ENCODE measurements at places on chromosomes 2 and 18. TPM values are rescaled to one million over a fixed set of nuclear protein-coding genes. Genes with fewer than 3 reads are reported as not detected.

DNA sequence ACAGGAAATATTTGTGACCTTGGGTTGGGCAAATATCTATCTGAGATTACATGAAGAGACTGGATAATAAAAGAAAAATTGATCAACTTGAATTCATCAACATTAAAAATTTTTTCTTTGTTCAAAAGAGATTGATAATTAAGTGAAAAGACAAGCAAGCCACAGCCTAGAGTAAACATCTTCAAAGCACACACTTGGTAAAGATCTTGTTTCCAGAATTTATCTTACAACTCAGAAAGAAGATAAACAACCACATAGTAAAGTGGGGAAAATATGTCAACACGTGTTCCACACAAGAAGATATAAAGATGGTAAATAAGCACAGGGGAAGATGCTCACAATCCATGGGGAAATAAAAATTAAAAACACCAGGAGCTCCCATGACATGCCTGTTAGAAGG lies 195.9 kb downstream of the SOX11 start:
- no peak for DNase-seq

The RFTN2 gene
- 9.0 TPM for total RNA-seq

DNA sequence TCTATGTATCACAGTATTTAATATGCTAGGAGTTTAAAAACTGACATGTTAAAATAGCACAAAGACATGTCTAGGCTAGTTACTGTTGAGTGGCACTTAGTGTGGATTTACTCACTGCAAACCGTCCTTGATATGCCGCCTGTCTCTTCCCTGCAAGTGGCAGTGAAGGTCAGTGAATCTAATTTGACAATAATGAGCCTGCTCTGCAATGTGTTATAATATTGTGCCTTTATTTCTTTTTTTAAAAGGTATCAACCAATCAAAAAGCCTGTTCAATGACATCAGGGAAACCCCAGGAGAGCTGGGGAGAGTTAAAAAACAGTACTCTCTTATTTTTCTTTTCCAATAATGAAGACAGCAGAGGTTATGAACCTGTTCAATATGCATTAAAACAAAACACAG lies 384.1 kb downstream of the ERBB4 start:
- no peak for DNase-seq

DNA sequence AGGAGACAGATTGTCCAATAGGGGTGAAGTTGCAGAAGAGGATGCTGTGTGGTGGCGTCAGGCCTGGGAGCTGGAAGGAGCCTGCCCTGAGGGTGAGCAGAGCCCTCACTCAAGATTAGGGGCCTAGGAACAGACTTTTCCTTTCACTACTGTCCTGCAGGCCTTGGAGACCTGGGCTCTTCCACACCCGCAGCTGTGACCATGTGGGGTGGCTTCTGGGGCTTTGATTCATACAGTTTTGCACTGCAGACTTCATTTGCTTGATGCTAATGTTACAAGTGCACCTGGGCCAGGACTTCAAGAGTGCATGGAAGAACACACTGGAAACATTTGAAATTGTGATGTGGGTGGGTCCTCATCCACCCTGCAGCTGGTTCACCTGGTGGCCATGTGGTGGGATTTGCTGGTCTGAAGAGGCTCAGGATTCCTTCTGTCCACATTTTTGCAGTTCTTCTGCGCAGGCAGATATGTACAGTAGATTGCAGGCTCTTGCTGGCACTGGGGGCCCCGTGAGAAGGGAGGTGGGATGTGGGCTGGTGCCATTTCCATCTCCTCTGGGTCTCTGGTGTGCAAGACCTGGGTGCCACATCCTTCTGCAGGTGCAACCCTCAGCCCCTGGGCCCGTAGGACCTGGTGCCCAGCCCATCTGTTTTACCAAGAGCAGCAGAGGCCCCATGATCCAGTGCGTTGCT lies 9.9 kb downstream of the GLI2 start:
- no peak for DNase-seq

- peak; percentile 85 for DNase-seq
Measured at GRCh38 chr18:48409591-48410094, 460 bp upstream of the ZBTB7C start.

The ALPG gene
- not detected for total RNA-seq

- DNase-seq = no peak
Measured at GRCh38 chr2:165990846-165991245, 37.3 kb upstream of the TTC21B start.

- DNase-seq = no peak
Measured at GRCh38 chr2:10048501-10049171, 5.3 kb downstream of the KLF11 start.

The PTCD3 gene
- 93.2 TPM for total RNA-seq

GRCh38 chr2:168722592-168722991 lies 79.8 kb upstream of the NOSTRIN start:
- DNase-seq = peak; percentile 49

The HSPE1 gene
- 113 TPM for total RNA-seq

The CNRIP1 gene
- total RNA-seq = 16.3 TPM

The RBBP8 gene
- total RNA-seq = 11.9 TPM

GRCh38 chr2:205660521-205661124 lies 21.7 kb upstream of the NRP2 start:
- DNase-seq = no peak

The ADD2 gene
- 0.69 TPM for total RNA-seq

DNA sequence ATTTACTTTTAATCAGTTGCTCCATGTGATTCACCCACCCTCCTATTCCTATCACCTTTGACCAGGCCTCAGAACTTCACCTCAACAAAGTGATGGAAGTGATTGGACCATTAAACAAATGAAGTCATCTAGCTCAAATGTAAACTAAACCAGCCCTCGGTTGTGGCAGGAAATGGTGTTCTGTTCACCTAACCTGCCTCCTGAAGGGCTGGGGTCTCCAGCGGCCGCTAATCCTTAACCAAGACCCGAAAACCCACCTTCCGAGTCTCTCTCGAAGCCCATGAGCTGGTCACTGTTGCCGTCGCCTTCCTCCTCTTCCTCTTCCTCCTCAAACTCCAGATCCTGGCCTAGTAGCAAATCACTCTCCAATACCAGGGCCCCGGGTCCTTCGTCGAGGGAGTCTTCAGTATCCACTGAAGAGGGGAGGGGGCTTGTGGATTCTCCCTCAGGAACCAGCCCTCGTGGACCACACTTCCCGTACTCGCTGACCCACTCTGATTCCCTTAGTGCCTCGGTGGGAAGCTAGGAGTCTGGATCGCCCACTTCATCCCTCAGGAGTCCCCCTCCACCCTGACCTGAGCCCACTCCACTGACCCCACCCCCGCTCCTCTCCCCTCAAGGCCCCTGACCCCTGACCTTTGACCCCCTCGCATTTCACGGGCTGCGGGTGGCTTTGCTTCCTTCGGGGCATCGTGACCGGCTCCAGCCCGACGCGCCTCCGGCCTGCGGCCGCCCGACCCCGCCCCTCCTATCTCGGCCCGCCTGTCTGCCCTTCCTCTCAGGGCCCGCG lies 503 bp downstream of the ZNF513 start:
- peak; percentile 85 for DNase-seq

DNA sequence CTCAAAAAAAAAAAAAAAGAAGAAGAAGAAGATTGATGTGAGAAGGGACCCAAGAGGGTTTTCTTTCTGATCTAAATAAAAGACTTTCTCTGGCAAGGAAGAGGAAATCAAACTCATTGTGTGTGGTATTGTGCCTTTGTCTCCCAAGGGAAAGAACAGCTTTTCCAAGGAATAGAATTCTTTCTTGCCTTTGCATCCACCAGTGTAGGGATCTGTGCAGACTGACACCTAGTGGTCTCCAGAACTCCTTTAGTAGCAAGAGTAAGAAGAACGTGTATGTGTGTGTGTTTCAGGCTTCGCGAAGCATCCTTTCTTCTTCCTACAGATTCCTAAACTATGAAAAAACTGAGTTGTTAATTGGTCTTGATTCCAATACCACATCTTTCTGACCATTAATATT lies 33.5 kb upstream of the CRIM1 start:
- DNase-seq = no peak

DNA sequence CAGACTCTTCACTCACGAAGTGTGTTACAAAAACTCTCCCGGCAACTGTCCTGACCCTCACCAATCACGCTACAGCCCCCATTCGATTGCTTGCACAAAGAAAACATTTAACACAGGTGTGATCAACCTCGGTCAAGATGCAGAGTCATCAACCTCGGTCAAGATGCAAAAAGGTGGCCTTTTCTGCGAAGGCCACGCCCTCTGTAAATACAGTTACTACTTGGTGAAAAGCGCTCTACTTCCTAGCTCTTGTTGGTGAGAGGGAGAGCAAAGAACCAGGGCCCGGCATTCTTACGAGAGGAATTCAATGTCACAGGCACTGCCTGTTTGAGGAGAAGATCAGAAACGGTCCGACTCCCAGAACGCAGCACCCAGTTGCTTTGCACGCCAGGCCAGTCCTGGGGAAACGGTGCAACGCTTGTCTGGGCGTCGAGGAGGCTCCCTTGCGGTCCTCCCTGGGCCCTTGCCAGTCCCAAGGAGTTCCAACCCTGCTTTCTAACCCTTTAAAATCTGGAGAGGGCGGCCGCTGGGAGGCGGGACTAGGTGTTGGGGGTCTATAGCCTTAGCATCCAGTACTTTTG lies 1.9 kb downstream of the PIEZO2 start:
- no peak for DNase-seq

The MFSD2B gene
- 0.61 TPM for total RNA-seq

GRCh38 chr2:20796374-20796791 lies 26.5 kb downstream of the LDAH start:
- peak; percentile 67 for DNase-seq

DNA sequence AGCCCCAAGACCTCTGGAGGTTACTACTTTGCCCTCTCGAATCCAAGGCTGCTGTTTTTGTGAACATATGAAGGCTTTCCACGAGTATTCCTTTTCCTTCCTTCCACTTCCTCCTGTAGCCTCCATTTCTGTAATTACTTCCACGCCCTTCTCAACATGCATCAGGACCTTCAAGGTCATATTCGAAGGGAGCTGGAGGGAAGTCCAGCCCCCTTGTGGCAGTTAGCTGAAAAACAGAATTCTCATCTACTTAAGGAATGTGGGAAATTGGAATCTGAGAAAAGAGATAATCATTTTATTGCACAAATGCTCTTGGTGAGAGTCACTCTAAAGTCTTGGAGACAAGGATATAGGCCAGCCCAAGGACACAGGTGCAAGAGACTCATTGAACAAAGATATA lies 1000.2 kb downstream of the TDRD15 start:
- no peak for DNase-seq

The NEURL3 gene
- total RNA-seq = not detected

GRCh38 chr2:150695451-150696135 lies 208.1 kb upstream of the RND3 start:
- DNase-seq = no peak

The SERPINB10 gene
- total RNA-seq = not detected

The TEKT4 gene
- total RNA-seq = not detected

- DNase-seq = no peak
Measured at GRCh38 chr2:53903011-53903410, 43.2 kb upstream of the GPR75 start.

The CFAP65 gene
- not detected for total RNA-seq

GRCh38 chr2:203949228-203949627 lies 12.7 kb downstream of the ICOS start:
- DNase-seq = no peak

- no peak for DNase-seq
Measured at GRCh38 chr2:68770271-68771111, 35.9 kb downstream of the ARHGAP25 start.

The CD226 gene
- total RNA-seq = 2.3 TPM

DNA sequence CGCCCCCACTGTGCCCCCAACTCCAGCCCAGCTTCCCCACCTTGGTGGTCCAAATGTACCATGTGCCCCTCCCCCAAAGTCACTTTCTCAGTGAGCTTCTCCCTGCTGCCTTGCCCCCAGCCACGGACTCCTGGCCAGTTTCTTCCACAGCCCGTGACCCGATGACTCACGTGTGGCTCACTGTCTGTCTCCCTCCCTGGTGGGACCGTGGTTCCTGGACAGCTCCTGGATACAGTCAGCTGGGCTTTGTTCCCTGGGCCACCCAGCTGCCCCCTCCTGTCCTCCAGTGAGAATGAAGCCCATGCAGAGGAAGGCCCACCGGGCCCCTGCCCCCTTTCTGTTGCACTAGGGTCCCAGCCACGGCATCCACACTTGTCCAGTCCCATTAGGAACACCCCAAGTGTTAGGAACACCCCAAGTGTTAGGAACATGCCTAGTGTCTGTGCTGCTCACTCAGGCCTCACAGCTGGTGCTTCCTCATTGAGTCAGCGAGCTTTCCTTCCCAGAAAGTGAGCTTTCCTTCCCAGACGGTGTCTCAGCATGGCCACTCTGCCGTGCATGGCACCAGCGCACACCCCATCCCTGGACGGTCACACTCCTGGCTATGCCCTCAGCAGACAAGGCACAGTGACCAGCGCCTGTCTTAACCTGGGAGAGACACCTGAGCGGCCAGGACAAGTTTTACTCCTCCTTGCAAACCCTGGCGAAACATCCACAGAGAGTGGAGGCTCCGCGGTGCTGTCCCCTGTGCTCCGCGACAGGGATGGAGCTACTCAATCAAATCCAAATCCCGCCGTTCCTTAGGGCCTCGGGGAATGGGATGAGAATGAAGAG lies 44.8 kb upstream of the CTDP1 start:
- DNase-seq = no peak

DNA sequence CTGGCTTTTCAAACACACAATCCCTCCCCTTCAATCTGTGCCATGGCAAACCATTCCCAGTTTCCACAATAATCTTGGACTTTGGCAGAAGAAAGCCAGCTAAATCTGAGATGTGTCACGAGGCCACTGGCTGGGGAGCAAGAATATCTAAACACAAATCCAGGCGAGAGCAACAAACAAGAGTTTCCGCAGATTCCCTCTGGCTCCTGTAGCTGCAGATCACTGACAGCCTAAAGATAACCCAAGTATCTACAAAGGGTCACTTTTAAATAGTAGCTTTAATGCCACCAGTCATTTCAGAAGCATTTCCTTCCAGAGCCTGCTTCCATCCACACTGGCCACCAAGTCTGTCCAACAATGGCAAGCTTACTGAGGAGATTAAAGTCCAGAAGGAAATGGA lies 86.9 kb downstream of the ACVR1 start:
- DNase-seq = no peak

- DNase-seq = no peak
Measured at GRCh38 chr2:179195141-179195540, 69.5 kb downstream of the SESTD1 start.

- no peak for DNase-seq
Measured at GRCh38 chr18:21490748-21491147, 109.8 kb downstream of the ESCO1 start.

- DNase-seq = no peak
Measured at GRCh38 chr2:119254601-119255080, 31.0 kb downstream of the STEAP3 start.

- no peak for DNase-seq
Measured at GRCh38 chr2:80030135-80030534, 274.4 kb downstream of the LRRTM1 start.

Data from adrenal gland (tissue), 19 donors.